ENCODE measurements at places on chromosomes 1 and 21.
A peak's percentile ranks its signal among the peaks of the same experiment; 100 is the strongest.

DNA sequence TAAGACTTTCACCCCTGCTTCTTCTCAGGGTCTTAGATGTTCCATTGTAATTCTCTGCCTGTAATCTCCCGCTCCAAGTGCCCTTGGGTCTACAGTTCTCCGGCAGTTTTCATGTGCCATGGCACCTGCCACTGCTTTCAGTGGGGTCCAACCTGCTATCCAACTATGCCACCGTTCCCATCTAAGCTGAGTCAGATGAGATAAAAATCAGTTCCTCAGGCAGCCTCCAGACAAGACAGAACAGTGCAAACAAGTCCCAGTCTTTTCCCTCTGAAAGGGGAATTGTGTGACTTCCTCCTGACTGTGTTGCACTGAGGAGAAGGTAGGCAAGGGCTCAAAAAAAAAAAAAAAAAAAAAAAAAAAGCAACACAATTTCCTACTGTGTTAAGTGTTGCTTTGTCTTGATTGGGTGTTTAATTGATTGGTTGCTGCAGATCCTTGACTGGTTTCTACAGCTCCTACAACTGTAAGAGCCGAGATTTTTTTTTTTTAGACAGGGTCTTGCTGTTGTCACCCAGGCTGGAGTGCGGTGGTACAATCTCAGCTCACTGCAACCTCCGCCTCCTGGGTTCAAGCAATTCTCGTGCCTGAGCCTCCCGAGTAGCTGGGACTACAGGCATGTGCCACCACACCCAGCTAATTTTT, 50.7 kb downstream of the EBNA1BP2 start:
- DNase-seq = no peak

DNA sequence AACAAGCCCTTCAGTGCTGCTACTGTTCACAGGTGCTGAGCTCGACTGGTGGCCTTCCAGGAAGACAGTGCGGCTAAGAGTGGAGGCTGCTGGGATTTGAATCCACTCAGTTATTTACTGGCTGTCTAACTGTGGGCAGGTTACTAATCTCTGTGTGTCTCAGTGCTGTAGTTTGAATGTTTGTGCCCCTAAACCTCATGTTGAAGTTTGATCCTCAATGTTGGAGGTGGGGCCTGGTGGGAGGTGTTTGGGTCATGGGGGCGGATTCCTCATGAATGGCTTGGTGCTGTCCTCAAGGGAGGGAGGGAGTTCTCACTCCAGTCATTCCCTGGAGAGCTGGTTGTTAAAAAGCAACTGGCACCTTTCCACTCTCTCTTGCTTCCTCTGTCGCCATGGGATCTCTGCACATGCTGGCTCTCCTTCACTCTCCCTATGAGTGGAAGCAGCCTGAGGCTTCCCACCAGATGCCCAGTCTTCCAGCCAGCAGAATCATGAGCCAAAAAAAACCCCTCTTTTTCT, 334.8 kb downstream of the RPS6KC1 start:
- DNase-seq = no peak

- peak; percentile 71 for DNase-seq
Measured at GRCh38 chr1:70353601-70354331, 756 bp downstream of the ANKRD13C start.

DNA sequence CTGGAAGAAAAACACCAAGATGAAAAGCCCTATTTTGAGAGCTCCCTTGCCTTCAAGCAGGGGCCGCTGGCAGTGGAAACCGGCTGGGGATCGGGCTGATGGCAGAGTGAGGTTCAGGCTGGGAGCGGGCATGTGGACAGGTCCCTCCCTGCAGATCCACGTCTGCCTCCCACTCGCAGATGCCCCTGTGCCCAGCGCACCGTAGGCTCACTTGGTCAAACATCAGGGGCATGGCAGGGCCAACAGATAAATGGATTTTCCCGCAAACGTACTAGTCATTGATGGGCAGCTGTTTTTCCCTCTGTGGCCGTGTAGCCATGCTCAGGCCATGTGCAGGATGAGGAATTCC, 6.6 kb upstream of the C1orf174 start:
- DNase-seq = no peak

DNA sequence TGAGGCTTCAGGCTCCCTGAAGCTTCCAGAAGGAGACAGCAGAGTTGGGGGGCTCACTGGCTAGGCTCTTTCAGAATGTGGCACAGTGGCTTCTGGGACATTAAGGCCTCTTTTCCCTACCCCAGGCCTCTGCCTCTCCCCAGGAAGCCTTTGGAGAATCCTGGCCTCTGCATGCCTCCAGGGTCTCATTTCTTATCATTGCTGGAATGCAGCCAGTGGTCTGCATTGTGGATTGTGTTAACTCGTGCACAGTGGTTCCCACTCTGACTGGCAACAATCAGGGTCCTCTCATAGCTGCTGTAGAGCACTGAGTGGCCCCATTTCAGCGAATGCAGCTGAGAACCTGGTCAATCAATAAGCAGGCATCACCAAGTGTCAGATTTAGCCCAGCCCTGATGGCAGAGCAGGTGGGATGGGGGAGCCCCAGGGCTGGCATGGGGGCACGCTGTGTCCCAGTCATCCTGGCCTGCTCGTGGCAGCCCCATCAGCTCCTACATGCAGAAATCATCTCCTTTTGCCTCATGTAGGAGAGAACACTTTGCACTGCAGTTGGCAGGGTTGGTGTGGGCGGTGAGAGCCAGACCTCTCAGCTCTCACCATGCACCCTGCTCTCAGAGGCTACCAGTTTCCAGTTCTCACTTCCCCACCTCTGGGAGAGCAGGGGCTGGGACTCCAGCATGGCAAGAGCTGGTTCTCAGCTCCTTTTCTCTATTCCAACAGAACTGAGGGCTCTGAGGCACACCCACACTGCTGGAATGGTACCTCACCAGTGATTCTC, 13.4 kb downstream of the ADORA1 start:
- no peak for DNase-seq

DNA sequence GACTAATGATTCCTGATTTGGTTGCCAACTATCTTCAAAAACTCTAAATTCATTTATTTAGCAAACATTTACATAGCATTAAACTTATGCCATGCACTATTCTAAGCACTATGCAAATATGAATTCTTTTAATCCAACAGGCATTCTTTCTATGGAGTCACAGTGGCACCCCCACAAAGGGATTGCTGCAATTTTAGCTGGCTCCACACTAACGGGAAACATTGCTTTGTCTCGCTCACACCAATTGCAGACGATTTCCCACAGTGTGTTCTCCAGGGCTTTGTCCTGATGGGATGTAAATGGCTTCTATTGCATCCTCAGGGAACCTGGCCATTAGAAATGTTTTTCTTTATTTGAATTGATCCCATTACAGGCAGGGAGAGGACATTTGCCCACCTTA, 259.1 kb downstream of the BARHL2 start:
- DNase-seq = no peak
